ENCODE measurements at places on chromosomes 2 and 18. TPM values are rescaled to one million over a fixed set of nuclear protein-coding genes. Genes with fewer than 3 reads are reported as not detected.
A peak's percentile ranks its signal among the peaks of the same experiment; 100 is the strongest.

Gene CNDP1
- 1.3 TPM for polyA plus RNA-seq

Gene TMEM163
- polyA plus RNA-seq: 2.3 TPM

GRCh38 chr18:46334868-46335281 lies 230.7 kb downstream of the HAUS1 start:
- peak; percentile 32 for DNase-seq

DNA sequence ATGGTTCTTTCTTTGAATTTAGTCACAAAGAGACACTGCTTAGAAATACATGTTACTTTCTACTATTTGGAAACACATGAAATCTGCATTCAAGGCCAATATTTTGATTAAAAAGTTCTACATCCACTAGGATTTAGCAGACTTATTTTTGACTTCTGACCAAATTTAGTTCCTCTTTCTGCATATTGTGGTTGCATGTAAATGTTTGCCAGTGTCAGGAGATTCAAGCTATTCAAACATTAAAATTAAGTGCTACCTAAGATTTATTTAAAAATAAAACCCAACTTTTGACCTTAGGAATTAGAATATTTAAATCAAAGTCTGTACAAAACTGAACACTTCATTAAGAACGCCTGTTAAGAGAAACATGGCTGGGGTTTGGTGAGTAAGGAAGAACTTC lies 891.1 kb downstream of the CPS1 start:
- DNase-seq: no peak

DNA sequence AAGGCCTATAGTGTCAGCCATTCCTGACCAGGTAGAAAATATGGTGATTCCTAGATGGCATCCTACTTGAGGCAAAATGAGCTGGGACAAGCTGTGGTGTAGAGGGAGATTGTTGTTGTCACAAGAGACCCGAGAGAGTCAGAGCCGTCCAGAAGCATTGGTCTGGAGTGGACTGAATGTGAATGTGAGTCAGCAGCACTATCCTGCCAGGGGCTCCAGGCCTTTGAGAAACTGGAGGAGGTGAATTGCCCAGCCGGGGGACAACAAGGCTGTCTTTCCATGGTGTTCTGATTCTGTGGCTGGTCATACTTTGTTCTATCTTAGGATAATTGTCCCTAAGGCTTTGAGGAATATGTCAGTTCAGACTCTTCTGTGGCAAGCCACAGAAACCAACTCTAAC lies 29.4 kb upstream of the EIF2AK3 start:
- no peak for DNase-seq
